ENCODE measurements at places on chromosomes 1 and 21. TPM values are rescaled to one million over a fixed set of nuclear protein-coding genes. Genes with fewer than 3 reads are reported as not detected.

GRCh38 chr21:33202464-33203363 lies 27.0 kb upstream of the IFNAR2 start:
- DNase-seq: no peak

DDR2 gene
- total RNA-seq: 26.1 TPM

- DNase-seq: no peak
Measured at GRCh38 chr1:63322944-63323864, 837 bp downstream of the FOXD3 start.

- no peak for DNase-seq
Measured at GRCh38 chr1:28927266-28927647, 12.9 kb downstream of the EPB41 start.

DNA sequence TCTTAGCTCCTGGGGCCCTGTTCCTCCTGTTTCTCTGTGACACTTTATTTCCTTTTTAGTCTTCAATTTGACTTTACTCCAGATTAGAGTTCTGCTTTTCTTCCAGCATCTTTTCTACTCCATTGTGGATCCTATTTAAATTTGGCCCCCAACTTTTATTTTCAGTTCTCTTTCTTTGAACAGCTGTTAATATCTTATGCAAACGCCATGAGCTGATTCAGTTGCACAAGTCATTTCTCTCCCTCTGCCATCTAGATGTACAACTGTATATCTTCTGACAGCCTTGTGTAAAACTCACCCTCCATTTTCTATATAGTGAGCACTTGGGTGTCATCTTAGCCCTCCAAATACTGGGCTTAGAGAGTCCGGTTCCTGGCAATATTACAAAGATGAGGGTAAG lies 42.2 kb downstream of the SPATA17 start:
- DNase-seq: no peak

NR1I3 gene
- total RNA-seq: not detected

GRCh38 chr1:88204111-88204510 lies 480.0 kb upstream of the PKN2 start:
- DNase-seq: no peak

DNA sequence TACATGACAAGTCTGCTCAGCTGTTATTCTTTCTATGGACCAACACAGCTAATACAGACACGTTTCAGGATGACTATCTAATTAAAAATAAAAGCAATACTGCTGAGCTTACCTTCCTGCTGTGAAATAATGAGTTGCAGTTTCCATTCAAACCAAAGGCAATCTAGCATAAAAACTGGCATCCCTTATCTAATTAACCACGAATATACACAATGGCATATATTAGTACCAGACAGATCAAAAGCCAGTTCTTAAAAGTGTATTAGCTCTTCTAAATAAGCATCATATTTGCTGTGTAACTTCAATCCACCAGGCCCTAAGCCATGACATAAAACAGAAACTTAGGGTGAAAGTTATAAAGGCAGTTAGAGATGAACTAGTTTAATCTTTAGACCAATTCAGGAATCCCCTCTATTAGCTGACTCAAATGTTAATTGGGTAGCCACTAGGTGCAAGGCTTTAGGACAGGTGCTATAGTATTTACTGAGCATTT lies 20.6 kb downstream of the TESK2 start:
- no peak for DNase-seq

- no peak for DNase-seq
Measured at GRCh38 chr1:42118125-42118524, 35.1 kb upstream of the GUCA2B start.

LELP1 gene
- total RNA-seq: not detected

GRCh38 chr1:75970631-75971030 lies 38.4 kb upstream of the ASB17 start:
- DNase-seq: no peak

DNA sequence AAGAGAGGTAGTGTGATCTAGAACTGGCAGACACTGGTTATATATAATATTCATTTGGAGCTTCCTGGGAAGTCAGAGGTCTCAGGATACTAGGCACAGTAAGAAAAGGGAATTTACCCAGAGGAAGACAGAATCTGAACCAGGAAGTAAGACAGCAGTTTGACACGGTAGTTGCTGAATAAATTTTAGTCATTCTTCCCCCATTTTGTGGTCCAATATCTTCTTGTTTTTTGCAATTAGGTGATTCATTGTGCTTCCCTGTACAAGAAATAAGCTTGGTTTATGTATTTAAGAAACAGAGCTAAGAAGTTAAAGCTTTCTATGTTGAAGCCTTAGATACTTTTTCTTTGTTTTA lies 1.3 kb downstream of the TMEM167B start:
- DNase-seq: no peak

MNDA gene
- total RNA-seq: 4.9 TPM

TNNT2 gene
- 10,350 TPM for total RNA-seq
